Ovary (tissue), 10 donors: ENCODE measurements at places on chromosomes 1 and 21.

GRCh38 chr1:169548282-169548681, 38.0 kb downstream of the F5 start:
- no peak for DNase-seq

DNA sequence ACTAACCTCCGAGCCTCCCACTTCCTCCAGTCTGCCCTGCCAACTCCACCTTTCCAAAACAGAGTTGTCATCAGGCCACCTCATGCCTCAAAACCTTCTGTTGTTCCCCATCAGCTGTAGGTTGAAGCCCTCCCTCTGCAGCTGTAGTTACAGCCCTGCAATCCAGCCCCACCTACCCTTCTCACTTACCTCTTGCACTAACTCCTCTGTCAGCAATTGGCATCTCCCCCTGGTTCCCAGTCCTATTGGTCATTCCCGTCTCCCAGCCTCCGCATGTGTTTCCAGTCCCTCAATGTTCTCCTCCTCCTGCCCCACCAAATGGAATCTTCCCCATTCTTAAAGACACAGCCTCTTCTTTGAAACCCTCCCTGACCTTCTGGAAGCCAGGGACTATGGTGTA, 100.1 kb upstream of the GCLM start:
- DNase-seq = no peak

DNA sequence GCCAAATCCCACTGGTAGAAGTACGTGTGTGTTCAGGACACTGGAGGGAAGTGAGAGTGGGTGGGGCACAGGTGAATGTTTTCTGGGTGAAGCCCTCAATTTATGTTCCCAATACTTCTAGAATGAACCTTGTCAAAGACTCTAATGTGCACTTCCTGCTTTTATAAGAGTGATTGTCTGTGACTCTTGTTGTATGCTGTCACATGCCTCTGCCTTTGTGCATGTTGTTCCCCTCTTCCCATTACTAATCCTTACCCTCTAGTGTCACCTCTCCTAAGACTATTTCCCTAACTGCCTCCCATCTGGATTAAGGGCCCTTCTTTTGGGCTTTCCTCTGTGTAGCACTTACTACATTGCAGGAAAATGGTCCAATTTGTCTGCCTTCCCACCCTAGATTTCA, 2.5 kb upstream of the LINGO4 start:
- DNase-seq = no peak

- no peak for DNase-seq
Measured at GRCh38 chr1:96370757-96371156, 350.8 kb upstream of the PTBP2 start.
